ENCODE measurements at places on chromosomes 2 and 18.

DNA sequence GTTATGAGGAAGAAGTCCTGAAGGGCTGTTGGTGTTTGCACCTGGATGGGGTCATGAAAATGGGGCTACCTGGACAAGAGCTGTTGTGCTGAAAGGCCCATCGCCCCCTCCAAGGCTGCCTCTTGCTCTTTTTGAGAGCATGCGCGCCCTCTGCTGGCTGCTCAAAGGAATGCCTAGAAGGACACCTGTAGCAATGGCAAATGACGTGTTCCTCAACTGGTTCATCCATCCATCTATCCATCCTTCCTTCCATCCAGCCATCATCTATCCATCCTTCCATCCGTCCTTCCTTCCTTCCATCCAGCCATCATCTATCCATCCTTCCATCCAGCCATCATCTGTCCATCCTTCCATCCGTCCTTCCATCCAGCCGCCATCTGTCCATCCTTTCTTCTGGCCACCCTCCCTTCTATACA, 17.2 kb upstream of the RPL31 start:
- DNase-seq, result peak; percentile 64

DNA sequence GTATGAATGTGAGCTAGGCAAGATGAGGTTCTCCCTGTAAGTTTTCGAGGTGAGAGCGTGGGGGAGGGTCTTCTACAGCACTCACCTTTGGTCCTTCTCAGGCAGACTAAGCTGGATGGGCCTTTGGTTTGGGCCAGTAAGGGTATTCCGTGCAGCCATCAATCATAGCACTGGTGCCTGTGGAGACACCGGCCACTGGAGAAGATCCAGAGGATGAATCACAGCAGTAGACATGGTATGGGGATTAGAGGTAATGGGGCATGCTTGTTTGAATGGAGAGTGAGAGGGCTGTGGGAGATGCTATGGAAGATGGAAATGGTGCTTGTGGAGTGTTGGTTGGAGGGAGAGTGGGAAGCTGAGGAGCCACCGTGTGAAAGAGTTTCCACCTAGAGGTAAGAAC, 16.1 kb downstream of the MAPRE3 start:
- no peak for DNase-seq

- DNase-seq, result no peak
Observed at GRCh38 chr2:634636-635388, 42.4 kb downstream of the TMEM18 start.

- DNase-seq, result no peak
Observed at GRCh38 chr18:48942554-48943261, 8.1 kb downstream of the SMAD7 start.

- peak; percentile 73 for DNase-seq
Observed at GRCh38 chr2:171416009-171416926, 17.5 kb downstream of the METTL8 start.

- DNase-seq, result no peak
Observed at GRCh38 chr2:33488715-33489540, 12.5 kb downstream of the RASGRP3 start.

DNA sequence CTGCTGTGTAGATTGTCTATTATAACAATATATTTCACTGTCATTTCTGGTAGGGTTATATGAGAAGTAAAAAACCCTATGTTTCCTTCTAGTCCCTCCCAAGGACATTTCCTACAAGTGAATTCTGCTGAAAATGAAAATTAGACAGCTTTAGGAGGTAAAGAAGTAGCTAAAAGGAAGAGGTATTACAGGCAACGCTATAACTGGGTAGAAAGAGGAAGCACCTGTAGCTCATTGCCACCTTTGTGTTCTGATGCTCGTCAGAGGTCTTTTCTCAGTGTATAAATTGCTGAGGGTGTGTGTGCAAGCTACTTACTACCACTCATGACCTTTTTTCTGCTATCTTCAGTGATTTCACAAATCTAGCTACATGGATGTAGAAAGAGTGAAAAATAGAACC, 1.4 kb downstream of the DNAJC10 start:
- DNase-seq, result peak; percentile 3

- DNase-seq, result no peak
Observed at GRCh38 chr2:241110089-241110606, 8.1 kb upstream of the MTERF4 start.

DNA sequence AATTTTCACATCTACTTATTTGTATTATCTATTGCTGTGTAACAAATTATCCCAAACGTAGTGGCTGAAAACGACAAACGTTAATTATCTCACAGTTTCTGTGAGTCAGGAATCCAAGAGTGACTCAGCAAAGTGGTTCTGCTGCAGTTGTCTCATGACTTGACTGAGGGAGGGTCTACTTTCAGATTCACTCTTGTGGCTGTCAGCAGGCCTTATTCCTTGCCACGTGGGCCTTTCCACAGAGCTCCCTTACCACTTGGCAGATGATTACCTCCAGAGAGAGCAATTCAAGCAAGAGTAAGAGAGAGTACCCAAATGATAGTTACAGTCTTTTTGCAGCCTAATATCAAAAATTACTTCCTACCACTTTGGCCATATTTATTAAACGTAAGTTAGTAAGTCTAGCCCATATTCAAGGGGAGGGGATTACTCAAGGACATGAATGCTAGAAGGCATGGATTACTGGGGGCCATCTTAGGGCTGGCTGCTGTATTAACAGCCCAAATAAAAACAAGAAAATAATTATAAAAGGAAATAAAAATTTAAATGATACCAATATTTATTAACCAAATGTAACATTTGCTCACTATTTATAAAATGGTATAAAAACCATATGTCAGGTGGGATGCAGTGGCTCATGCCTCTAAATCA, 48.7 kb upstream of the NBEAL1 start:
- no peak for DNase-seq

DNA sequence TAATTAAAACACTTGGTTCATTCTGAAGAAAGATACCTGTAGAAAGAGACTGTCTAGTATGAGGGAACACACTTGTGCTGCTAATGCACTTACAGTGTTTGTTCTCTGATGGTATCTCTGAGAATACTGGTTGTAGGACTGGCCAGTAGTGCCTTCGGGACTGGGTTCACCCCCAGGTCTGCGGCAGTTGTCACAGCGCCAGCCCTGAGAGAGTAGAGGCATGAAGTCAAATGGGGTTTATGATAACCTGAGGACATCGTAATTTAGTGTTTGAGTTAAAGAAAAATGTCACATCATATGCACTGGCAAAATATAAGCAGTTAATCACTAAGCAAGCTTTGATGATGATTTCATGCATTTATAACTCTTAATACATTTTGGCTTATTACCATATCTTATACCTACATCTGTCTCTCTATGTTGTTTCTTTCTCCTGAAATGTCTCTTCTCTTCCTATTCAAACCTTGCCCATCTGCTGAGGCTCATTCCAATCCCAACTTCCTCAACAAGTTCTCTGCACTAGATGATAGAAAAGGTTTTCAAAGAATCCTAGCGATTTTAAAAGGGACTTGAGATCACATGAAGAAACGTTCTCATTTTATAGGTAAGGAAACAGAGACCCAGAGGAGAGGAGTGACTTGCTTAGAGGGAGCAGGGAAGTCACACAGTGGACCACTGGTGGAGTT, 50.2 kb downstream of the ATIC start:
- DNase-seq, result no peak

GRCh38 chr18:58567453-58568196, 61.3 kb downstream of the ALPK2 start:
- DNase-seq, result no peak

DNA sequence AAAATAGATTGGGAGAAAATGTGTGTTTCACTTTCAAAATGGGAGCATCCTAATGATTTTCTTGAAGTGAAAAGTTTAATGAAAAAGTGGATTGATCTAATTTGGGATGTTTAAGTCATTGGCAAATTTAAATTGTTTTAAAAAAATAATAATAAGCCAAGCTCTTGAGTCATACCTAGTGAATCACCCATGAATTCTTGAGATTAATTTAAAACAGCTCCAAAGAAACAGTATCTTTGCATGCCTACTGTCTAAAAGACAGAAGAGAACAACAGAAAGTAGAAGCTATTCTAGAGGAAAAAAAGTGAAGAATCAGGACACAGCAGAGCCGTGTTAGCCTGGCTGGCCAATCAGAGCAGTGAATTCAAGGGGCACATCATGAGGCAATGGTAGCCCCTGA, 7.7 kb downstream of the ACVR1C start:
- no peak for DNase-seq

DNA sequence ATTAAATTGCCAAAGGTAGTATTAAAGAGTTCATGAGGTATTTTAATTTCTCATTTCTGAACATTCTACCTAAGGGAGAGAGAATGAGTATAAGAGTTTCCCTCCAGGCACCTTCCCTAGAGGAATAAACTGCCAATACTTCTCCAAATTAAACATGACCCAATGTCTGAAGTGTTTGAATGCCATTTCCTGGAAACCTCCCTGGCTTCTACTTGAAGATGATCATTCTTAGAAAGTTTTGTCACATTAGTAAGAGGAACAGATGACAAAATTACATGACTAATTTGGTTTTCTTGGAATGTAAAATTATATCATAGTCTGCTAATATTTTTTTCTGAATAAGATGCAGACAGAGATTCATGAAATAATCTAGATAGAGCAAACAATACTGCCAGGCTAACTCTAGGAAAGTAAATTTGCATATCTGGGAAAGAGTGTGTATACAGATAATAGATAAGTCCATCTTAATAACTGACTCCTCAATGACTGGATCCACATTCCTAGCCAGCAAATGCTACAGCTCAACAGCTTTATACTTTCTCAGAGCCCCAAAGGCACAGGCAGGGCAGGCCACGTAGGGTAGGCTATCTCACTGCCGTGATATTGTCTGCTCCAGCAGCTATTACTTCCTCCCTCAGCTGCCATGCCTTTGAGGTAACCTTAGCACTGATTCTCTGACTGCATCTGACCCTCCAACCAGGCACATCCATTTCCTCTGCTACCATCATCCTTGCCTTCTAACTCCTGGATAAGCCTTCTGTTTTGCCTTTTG, 630.8 kb upstream of the PIK3C3 start:
- DNase-seq, result no peak

DNA sequence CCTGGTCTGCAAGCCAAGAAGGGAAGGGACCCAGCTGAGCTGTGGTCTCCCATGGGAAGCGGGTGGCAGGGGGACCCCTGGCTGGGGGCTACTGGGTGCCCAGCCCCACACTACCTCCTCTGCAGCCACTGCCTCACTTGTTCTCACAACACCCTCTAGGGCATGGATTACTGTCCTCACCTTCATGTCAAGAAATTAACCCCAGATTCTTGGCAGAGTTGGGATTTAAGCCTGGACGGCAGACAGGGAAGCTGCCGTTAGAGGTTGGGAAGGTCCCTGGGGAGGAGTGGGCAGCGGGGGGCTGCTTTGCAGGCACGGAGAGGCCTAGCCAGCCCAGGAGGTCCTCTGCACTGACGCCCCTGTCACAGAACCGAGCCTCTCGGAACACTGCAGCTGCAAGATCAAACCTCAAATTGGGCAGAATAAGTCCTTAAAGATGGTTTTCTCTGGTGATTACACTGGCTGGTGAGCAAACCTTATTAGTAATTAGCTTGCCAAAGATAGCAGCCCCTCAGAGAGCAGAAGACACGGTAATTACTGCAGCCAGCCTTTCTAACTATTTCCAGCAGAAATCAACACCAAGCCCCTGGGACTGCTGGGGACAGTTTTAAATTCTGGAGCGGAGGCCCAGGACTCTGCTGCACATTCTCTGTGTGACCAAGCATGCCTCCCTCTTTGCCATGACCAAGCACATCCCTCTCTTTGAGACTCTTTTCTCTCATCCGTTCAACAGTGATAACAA, 35.9 kb downstream of the KCNF1 start:
- no peak for DNase-seq

- no peak for DNase-seq
Observed at GRCh38 chr2:120209427-120210269, 13.6 kb downstream of the TMEM185B start.

DNA sequence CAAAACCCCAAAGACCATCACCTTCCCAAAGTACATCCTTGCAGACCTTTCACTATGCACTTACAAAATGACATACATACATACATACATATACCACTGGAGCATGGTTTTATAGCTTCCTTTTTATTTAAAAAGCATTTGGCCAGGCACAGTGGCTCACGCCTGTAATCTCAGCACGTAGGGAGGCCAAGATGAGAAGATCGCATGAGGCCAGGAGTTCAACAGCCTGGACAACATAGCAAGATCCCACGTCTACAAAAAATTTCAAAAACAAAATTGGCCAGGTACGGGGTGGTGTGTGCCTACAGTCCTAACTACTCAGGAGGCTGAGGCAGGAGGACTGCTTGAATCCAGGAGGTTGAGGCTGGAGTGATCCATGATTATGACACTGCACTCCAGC, 29.9 kb upstream of the ADAM17 start:
- no peak for DNase-seq

DNA sequence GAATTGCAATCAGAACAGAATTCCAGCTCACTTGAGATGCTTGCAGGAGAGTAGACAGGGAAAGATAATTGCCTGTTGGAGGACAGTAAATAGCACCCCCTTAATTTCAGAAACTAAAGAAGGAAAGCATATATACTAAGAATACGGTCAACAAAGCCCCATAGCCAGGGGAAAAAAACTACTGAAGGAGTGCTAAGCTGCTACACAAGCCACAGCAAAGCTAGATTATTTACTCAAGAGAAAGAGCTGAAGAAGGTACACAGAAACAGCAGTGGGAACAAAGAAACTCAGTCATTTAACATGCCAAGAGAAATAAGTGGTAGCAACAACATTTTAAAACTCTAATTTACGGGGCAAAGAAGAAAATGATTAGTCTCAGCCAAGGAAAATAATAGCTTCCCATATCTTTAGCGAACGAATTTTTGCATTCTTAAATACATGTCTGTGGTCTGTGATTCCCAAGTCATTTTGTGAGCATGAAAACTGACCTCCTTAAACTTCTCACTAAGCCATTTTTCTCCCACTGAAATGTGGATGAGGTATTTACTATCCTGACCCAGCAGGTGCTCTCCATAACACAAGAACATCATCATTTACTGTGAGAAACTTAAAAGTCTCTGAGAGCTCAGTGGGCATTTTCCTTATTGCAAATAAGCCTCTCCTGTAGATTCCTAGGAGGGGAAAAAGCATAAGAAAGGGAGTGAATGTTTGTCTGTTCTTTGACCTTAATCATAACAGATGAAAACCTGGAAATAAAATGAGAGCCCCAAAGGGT, 196.0 kb downstream of the PAX3 start:
- DNase-seq, result no peak

GRCh38 chr2:64023485-64024258, 4.4 kb upstream of the VPS54 start:
- no peak for DNase-seq

All from central memory CD4-positive, alpha-beta T cell (primary cell).